ENCODE measurements at places on chromosomes 6 and 20.
A peak's percentile ranks its signal among the peaks of the same experiment; 100 is the strongest.

- no peak for DNase-seq
Measured at GRCh38 chr20:37657924-37658804, 35.7 kb upstream of the CTNNBL1 start.

- no peak for DNase-seq
Measured at GRCh38 chr20:13800728-13801134, 15.9 kb downstream of the NDUFAF5 start.

GRCh38 chr6:107816818-107817217 is 7.3 kb downstream of the SCML4 start:
- DNase-seq, result no peak

- no peak for DNase-seq
Measured at GRCh38 chr6:157967020-157967419, 14.6 kb upstream of the SYNJ2 start.

DNA sequence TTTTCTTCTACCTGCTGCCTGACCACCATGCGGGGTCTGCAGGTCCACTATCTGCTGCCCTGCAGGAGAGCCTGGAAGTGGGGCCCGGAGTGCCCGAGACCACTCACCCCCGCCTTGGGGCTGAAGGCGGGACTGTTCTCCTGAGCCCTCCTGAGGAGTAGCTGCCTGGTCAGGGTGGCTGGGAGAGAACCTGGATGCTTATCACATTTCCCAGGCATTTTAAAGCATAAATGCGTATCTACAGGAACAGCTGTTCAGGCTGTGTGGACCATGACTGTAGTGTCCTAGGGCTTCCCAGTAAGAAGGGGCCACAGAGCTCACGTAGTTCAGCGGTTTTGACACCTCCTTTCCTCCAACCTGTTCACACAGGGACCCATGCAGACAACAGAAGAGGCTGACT is 123.3 kb downstream of the AGPAT4 start:
- DNase-seq, result no peak

GRCh38 chr20:60009826-60010616 is 51.8 kb downstream of the CDH26 start:
- no peak for DNase-seq

DNA sequence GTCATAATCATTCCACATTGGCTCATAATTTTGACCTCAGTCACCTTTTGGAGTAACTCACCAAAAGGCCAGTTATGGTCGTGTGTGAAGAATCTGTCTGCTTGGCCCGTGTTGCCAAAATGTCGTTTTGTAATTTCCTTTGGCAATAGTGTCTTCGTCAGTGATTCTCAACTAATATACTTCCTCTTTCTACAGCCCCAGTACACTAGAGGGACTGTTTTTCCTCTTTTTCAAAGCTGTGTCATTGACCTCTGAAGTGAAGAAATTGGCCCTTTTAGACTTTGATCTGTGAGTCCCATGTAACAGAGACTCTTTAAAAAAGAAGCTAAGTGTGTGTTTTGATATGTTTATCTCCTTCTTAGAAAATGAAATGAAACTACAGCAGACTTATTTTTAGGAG is 5.2 kb downstream of the FOXO3 start:
- no peak for DNase-seq

DNA sequence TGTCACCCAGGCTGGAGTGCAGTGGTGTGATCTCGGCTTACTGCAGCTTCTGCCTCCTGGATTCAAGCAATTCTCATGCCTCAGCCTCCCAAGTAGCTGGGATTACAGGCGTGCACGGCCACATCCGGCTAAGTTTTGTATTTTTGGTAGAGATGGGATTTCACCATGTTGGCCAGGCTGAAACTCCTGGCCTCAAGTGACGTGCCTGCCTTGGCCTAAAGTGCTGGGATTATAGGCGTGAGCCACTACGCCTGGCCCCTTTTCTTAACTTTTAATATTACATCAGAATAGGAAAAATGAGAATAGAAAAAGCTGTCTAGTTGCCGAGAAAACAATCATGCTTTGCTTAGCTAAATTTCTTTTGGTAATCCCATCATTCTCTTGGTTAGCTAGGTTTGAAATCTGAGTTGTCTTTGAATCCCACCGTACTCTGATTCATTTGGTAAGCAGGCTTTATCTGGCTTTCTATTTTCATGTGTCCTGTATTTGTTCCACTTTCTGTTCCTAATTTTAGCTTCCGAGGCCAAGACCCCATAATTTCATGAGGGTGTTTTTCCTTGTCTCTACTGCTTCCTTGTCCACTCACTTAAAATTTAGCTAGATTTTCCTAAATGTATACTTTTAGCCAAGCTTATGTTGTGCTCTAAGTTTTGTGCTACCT is 83.5 kb downstream of the NCOA3 start:
- DNase-seq, result no peak

- no peak for DNase-seq
Measured at GRCh38 chr6:129852257-129852858, 8.8 kb downstream of the TMEM244 start.

DNA sequence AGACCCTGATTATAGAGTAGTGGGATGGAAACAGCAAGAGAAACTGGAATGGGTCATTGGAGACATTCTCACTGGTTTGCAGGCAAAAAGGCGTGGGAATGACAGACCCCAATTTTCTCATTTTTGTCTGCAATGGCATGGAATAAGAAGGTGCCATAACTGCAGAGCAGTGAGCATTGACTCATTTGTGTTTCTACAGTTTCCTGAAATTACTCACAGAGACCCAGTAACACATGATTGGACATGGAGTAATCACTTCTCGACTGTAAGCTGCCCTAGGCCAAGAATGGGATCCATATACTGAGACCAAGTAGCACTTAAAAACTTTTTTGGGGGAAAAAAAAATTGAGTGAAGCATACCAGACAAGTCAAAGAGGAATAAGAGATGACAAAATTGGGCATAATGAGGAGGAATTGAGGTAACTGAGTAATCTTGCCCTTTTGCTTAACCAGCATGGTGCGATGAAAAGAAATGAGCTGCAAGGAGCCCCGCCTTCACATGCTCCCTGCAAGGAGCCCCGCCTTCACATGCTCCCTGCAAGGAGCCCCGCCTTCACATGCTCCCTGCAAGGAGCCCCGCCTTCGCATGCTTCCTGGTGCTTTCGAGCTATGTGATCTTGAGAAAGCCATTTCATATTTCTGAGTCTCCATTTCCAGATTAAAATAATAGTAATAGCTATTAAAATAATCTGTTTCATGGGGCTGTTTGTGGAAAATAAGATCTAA is 44.1 kb downstream of the NHSL1 start:
- DNase-seq, result peak; percentile 22

- no peak for DNase-seq
Measured at GRCh38 chr6:167968091-167968490, 29.4 kb upstream of the KIF25 start.

DNA sequence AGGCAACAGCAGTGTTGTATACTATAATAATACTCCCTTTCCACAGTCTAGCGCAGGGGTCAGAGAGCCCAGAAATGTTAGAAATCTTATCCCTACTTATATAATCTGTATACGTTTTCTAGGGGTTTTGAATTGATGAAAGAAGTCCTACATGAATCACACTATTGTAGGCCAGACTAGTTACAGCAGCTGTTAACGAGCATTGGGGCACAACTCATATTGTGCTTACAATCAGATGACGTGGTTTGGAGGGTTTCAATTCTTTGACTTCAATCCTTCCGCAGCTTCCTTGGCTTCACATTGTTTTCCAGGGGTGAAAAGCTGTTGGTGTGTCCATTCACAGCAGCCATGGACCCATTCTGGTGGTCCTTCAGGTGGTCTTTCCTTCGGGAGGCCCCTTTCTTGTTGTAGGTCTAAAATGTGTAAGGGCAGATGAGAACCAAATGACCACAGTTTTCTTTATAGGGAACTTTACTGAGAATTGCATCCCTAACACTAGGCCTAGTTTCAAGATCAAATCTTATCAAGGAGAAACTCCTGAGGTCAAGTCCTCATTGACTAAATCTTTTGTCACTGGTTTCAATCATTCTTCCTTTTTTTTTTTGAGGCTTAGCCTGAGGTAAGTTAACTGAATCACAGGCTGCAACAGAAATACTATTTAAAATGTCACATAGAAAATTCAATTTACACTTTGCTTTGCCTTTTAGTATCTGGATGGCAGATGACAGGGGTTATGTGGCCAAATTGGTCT is 79.7 kb downstream of the ELOVL5 start:
- DNase-seq, result no peak

- DNase-seq, result no peak
Measured at GRCh38 chr6:24689964-24690363, 23.1 kb downstream of the ACOT13 start.

DNA sequence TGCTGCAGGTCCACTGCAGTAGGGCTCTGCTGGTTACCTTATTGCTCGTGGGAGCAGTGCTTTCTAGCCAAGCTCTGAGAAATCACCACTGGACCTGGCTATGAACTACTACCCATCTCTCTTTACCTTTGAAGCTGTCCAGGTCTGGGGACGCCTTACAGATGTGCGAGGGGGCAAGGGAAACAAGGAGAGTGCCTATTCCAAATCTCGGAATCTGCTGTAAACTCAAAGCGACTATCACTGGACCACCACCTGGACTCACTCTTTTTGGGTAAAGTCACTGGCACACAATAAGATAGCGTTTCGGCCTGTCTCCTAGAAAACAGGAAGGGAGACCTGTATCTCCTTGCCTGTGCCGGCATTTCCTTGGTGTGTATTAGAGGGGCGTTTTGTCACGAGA is 5.3 kb downstream of the NRN1 start:
- no peak for DNase-seq

- DNase-seq, result no peak
Measured at GRCh38 chr6:43231735-43232450, 2.6 kb upstream of the DNPH1 start.

- no peak for DNase-seq
Measured at GRCh38 chr6:16494793-16495192, 256.4 kb downstream of the GMPR start.

DNA sequence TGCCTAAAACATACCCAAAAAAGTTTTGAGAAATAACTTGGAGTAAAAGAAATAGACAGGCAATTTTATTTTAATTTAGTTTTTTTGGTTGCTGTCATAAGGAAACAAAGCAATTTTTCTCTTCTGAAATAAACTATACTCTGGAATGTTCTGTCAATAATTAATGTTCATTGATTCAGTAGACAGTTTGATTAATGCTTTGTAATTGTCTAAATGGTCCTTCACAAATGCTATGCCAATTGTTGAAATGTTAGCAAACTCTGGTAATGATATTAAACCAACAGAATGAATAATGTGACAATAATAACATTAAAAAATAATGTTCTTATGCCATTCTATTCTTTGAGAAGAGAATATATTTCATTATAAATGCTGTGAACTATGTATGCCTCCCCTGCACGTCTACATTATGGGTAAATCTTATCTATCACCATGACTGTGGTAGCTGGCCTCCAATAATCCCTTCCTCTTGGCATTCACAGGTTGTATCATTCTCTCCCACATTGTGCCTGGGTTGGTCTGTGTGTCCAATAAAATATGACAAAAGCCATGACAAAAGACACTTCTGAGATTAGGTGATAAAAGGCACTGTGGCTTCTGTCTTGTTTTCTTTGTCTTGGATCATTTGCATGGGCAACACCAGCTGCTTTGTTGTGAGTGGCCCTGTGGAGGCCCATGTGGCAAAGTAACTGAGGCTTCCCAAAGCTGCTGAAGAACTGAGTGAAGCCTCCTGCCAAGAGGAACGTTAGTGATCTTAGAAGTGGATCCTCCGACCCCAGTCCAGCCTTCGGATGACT is 25.1 kb downstream of the IL20RA start:
- no peak for DNase-seq

GRCh38 chr6:129381885-129382284 is 328.1 kb downstream of the ARHGAP18 start:
- DNase-seq, result no peak

GRCh38 chr6:17334265-17334664 is 53.1 kb downstream of the RBM24 start:
- DNase-seq, result no peak

DNA sequence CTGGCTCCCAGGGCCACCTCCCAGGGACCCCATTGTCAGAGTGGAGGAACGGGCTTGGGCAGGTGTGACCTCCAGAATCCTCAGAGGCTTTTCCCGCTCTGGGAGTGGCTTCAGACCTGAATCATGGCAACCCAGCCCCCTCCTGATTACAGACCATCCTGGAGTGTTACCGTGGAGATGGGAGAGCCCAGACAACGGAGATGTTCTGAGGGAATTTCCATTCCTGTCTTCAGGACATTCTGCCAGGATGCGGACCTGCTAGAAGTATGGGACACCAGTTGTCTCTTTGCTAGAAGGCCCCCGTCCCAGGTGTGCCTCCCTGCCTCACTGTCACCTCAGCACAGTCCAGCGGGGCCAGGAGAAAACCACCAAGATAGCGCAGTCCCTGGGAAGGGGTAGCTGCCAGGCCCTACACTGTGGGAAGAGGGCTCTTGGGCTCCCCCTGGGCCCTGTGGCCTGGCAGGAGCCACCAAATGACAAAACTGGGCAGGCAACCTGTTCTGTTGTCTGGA is 109.9 kb downstream of the PSMB1 start:
- no peak for DNase-seq

GRCh38 chr20:62030834-62031434 is 34.7 kb downstream of the TAF4 start:
- DNase-seq, result no peak

DNA sequence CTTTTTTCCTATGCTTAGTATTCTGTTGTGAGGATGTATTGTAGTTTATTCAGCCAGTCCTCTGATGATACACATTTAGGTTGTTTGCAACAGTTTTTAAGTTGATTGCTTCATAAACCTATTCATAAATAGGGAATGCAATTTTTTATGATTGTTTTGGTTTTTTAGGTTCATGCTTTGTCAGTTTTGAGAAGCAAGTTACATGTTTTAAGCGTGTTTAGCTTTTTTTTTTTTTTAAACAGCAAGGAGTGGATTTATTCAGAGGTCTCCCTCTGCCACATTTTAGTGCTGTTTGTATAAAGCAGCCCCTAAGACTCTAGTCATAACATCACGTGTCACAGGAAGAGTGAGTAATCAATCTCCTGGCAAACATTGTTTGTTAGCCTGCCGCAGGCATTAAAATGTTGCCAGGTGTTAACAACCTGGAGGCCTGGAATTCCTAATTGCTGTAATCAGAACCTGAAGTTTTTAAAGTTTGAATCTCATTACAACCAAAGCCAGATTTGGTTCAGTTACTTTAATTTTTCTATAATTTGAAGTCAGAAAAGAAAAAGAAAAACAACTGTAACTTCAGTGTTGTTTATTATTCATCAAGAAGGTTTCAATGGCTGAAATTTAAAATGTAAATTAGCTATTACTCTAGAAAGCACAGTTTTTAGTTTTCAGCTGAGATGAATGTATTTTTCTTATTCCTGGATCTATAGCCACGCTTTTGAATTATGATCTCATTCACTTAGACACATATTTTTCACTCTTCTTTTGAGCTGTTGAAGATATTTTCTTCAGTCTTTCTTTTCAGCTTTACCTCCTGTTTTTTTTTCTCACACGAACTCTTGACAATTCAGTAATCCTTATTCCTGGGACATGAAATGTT is 59.2 kb downstream of the KCNS1 start:
- DNase-seq, result no peak

- no peak for DNase-seq
Measured at GRCh38 chr6:44636561-44637248, 249.2 kb downstream of the CDC5L start.
